Caco-2 (cell line): ENCODE measurements at places on chromosomes 2 and 18.

DNA sequence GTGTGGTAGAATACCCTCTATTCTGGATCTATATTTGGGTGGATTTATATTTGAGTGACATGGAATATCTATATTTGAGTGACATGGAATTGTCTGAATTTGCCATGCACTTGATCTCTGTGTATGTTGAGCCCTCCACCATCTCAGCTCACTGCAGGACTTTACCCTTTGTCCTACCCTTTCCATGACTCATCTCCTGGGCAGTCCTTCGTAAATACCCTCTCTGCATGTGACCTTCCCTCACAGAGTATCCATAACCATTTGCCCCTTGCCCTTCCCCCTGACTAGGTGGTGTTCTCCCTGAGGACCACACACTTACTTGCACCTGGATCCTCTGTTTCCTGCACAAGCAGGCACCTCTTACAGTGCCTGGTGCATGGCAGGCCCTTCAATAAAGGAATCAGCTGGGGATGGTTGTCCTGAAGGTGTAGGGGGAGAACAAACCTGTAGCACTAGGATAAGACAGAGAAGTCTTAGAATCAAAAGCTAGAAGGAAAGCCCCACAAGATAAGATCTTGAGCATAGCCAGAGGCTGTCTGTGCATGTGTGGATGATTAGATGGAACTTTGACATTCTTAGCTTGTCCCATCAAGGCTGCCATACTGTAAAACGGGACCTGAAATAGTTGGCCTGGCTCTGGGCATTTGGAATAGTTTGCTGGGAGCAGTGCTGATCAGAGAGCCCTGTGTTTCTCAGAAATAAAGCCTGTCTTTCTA is 230.4 kb downstream of the FHOD3 start:
- H3K27ac ChIP-seq = no peak overlapping the region
- no peaks in the 10 kb centered on the region for H3K36me3 ChIP-seq
- no peak for DNase-seq
- no peak overlapping the region for H3K4me3 ChIP-seq
- H3K27me3 ChIP-seq = no peaks in the 10 kb centered on the region

DNA sequence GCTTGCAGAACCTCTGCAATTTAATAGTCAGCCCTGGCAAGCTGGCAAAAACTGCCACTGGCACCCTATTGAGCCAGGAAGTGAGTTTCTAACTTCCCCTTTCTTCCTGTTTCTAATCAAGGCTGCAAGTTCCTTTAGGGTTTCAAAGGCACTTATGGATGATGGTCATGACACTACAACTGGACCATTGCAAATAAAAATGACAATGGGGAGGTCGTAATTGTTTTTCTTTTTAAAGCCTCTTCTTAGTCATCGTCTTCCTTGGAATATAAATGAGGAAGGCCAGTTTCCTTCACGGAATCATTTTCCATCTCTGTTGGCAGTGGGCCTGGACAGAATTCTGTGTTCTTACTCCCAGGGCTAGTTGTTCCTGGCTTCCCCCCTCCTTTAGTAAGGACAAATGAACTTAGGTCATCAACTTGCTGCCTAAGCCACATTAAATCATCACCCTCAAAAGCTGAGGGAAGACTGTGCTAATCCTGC is 35.8 kb downstream of the SH3RF3 start:
- H3K27me3 ChIP-seq = no peaks in the 10 kb centered on the region
- H3K4me3 ChIP-seq = no peak overlapping the region
- no peaks in the 10 kb centered on the region for H3K4me1 ChIP-seq
- H3K36me3 ChIP-seq = no peaks in the 10 kb centered on the region
- no peak for DNase-seq

GRCh38 chr2:46269001-46269400 is 28.2 kb upstream of the EPAS1 start:
- H3K4me1 ChIP-seq = peaks cover 5% of the 10 kb centered on the region; the same call in 1 of the 2 replicates
- no peaks in the 10 kb centered on the region for H3K36me3 ChIP-seq
- H3K27ac ChIP-seq = no peak overlapping the region
- no peaks in the 10 kb centered on the region for H3K27me3 ChIP-seq
- no peak overlapping the region for H3K4me3 ChIP-seq

DNA sequence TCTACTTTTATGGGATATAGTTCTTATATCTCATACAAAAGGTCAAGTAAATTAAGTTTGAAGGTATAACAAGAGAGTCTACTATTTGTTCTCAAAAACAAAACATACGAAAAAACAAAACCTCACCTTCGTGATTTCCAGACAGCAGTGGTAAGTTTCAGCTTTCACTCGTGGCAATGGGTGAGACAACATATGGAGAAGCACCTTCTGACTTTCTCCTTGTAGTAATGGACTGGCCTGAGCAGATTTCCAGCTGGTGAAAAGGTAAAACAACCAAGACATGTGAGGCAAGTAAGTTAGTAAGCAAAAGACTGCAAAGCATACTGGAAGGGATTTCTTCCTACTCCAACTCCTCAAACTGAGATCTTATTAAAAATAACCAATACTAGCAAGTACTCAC is 39.6 kb downstream of the RTTN start:
- H3K27ac ChIP-seq = no peak overlapping the region
- H3K27me3 ChIP-seq = no peaks in the 10 kb centered on the region
- H3K4me1 ChIP-seq = no peaks in the 10 kb centered on the region

GRCh38 chr2:215876139-215876936 is 137.0 kb downstream of the MREG start:
- peak overlapping the region; percentile 74 for H3K27ac ChIP-seq
- H3K36me3 ChIP-seq = no peaks in the 10 kb centered on the region
- H3K4me1 ChIP-seq = peaks cover 40% of the 10 kb centered on the region

- H3K27me3 ChIP-seq = no peaks in the 10 kb centered on the region
- no peak for DNase-seq
- H3K27ac ChIP-seq = no peak overlapping the region
- H3K4me1 ChIP-seq = no peaks in the 10 kb centered on the region
Measured at GRCh38 chr18:47936952-47937351, 6.5 kb upstream of the SMAD2 start.

DNA sequence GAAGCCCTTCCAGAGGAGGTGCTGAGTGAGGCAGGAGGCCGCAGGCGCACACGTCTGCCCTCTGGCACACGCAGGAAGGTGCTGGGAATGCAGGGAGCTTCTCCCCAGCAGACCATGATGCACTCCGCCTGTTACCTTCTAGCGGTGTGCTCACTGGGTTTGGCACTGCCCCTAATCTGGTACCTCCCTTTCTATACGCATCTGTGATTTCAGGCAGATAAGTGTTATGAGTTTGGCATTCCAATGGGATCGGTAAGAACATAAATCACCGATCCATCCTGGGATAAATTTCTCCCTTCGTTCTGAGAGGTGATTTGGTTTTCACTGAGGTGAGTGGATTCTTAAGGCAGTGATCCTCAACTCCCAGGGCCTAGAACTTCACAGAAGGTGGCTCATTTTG is 34.6 kb downstream of the ODC1 start:
- DNase-seq = no peak
- H3K4me1 ChIP-seq = peaks cover 18% of the 10 kb centered on the region
- no peaks in the 10 kb centered on the region for H3K27me3 ChIP-seq
- H3K36me3 ChIP-seq = peaks cover 6% of the 10 kb centered on the region
- H3K4me3 ChIP-seq = no peak overlapping the region
- no peak overlapping the region for H3K27ac ChIP-seq

DNA sequence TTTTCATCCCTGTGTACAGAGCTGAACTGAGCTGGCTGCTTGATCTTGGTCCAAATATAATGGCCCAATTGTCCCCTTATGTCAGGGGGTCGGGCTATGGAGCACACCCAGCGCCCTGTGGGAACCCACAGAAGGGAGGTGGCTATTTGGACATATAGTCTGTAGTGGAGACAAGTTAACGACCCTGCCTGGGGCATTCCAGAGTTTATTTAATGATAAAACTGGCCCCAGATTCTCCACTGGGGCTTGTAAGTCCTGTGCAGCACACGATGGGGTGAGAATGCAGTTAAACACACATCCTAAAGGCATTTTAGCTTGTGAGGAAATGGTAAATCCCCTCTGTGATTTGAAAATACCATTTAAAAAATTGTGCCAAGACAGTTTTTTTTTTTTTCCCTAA is 72.9 kb downstream of the QPCT start:
- H3K4me3 ChIP-seq = no peak overlapping the region
- H3K27ac ChIP-seq = no peak overlapping the region
- peaks cover 9% of the 10 kb centered on the region; the same call in 1 of the 2 replicates for H3K4me1 ChIP-seq
- H3K27me3 ChIP-seq = no peaks in the 10 kb centered on the region

- no peaks in the 10 kb centered on the region for H3K27me3 ChIP-seq
- H3K4me3 ChIP-seq = no peak overlapping the region
Measured at GRCh38 chr18:37654034-37654433, 88.4 kb upstream of the CELF4 start.

DNA sequence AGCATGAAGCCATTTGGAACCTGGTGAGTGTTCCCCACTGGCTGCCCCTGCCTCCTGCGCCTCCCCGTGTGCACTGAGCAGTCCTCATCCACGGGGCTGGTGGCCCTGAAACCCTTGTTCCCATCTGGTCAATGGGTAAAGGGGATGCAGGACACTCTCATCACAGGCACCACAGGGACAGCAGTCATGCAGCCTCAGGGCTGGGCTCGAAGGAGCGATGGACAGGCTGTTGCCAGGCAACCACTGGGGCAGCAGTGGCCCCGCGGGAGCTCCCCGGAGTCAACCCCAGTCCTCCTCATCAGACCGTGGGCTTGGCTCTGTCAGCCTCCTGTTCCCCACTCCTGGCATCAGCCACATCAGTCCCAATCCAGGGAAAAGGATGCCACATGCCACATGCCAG is 509.5 kb downstream of the EIPR1 start:
- no peak overlapping the region for H3K27ac ChIP-seq
- H3K4me3 ChIP-seq = no peak overlapping the region
- H3K27me3 ChIP-seq = no peaks in the 10 kb centered on the region
- no peaks in the 10 kb centered on the region for H3K36me3 ChIP-seq
- H3K4me1 ChIP-seq = no peaks in the 10 kb centered on the region
- no peak for DNase-seq

DNA sequence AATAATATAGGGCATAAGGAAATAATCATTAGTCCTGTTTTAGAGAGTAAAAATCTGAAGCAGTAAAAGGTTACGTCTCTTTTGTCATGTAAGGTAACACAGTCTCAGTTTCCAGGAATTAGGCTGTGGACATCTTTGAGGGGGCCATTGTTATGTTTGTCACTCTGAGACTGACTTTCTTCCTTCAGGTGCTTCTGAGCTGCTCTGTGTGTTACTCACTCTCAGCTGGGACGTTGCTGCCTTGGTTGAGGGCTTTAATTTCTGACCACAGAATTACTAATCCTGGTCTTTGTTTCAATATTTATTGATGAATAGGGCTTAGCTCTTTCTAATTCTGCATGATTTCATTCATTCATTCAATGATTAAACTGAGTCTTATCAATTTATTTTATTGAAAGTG is 55.9 kb upstream of the SLC38A11 start:
- H3K4me3 ChIP-seq = no peak overlapping the region
- no peaks in the 10 kb centered on the region for H3K27me3 ChIP-seq
- H3K4me1 ChIP-seq = no peaks in the 10 kb centered on the region
- no peak overlapping the region for H3K27ac ChIP-seq
- no peaks in the 10 kb centered on the region for H3K36me3 ChIP-seq

GRCh38 chr2:64581777-64582539 is 57.8 kb downstream of the AFTPH start:
- no peak overlapping the region for H3K27ac ChIP-seq
- DNase-seq = no peak
- H3K4me1 ChIP-seq = no peaks in the 10 kb centered on the region
- H3K4me3 ChIP-seq = no peak overlapping the region
- H3K36me3 ChIP-seq = no peaks in the 10 kb centered on the region

DNA sequence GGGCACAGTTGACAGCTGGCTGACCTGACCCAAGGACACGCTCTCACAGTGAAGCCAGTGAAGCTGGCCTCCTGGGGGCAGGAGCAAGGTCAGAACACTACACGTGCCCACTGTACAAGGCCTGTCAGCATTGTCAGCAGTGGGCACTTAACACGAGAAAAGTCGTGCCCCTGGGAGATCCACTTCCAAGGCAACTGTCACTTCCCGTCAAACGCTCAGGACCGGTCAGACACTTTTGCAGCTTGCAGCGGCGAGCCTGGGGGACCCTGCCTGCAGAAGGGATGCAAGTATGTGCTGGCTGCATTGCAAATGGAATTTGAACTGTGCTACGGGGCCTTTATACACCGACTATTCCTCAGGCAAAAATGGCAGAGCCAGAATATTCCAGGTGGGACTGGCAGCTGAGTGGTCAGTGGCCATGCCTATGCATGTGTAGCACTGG is 176.2 kb downstream of the BCL2 start:
- H3K27ac ChIP-seq = no peak overlapping the region
- H3K4me3 ChIP-seq = no peak overlapping the region

DNA sequence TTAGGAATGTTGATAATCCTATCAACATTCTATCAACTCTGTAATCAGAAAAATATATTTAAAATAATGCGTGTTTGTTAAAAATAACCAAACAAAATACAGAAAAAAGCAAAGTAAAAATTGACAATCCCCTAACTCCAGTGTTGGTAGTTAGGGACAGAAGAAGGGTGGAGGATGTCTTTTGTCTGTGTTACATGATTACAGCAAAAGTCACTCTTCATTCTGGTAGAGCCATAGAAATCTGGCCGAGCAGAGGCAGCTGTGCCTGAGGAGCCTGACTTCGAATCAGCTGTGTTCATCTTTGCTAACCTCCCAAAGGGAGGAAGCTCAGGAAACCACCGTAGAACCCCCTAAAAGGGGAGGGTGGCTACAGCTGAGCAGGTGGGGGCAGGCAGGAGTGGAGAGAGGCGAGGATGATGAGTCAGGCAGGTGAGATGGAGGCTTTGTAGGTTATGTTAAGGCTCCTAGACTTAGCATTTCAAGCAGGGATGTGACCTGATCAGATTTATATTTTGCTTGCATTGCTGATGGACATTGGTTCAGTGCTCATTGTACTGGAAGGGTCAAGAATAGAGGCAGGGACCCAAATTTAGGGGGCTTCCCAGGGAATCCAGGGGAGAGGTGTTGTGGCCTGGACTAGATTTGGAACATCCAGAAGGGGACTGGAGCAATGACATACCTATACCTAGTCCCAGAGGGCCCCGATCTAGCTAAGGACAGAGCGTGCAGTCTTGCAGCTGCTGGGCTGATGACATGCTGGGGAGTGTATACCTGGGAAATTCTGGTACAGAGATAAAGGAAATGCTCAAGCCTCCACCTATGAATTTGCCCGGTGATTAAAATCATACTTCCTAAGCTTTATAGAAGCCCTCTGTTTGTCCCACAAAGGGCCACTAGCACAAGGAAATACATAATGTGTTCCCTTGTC is 95.7 kb downstream of the NEDD4L start:
- H3K4me1 ChIP-seq = no peaks in the 10 kb centered on the region
- H3K27ac ChIP-seq = no peak overlapping the region
- no peak overlapping the region for H3K4me3 ChIP-seq
